ENCODE measurements at places on chromosomes 4 and X. TPM values are rescaled to one million over a fixed set of nuclear protein-coding genes. Genes with fewer than 3 reads are reported as not detected.

CLDN2 gene
- total RNA-seq = not detected

UGT2B17 gene
- total RNA-seq = not detected

NAP1L5 gene
- 10.8 TPM for total RNA-seq

CSAG3 gene
- total RNA-seq = 8.9 TPM

CC2D2A gene
- 33.2 TPM for total RNA-seq

FHIP1A gene
- total RNA-seq = 2.7 TPM

HSFX2 gene
- total RNA-seq = not detected

RTL9 gene
- total RNA-seq = 0.13 TPM

HMX1 gene
- 1.3 TPM for total RNA-seq

ZNF157 gene
- not detected for total RNA-seq

SEPSECS gene
- 6.9 TPM for total RNA-seq

SMPX gene
- total RNA-seq = 9.3 TPM

MAGIX gene
- total RNA-seq = 2.6 TPM

GK gene
- total RNA-seq = 9.6 TPM

RNF128 gene
- total RNA-seq = 22.2 TPM

TMPRSS11D gene
- total RNA-seq = not detected

TSPYL2 gene
- 5.4 TPM for total RNA-seq

CT83 gene
- 0.83 TPM for total RNA-seq

PRR32 gene
- total RNA-seq = not detected

PGAM4 gene
- not detected for total RNA-seq

TNIP3 gene
- total RNA-seq = not detected

ITIH6 gene
- not detected for total RNA-seq

GYG2 gene
- 71.4 TPM for total RNA-seq

FABP2 gene
- total RNA-seq = not detected

ATG4A gene
- total RNA-seq = 9.0 TPM

FGG gene
- total RNA-seq = 0.45 TPM

FGD1 gene
- total RNA-seq = 7.7 TPM

CABS1 gene
- total RNA-seq = not detected

SPANXB1 gene
- total RNA-seq = not detected

ATP11C gene
- total RNA-seq = 33.4 TPM

AWAT2 gene
- not detected for total RNA-seq

MAGEE2 gene
- not detected for total RNA-seq

ADRA2C gene
- 15.7 TPM for total RNA-seq

TACR3 gene
- total RNA-seq = not detected

MXRA5 gene
- total RNA-seq = 0.03 TPM

TBC1D14 gene
- total RNA-seq = 142 TPM

CD38 gene
- 0.16 TPM for total RNA-seq
